NT2/D1 (cell line): ENCODE measurements at places on chromosomes 12 and 14.

DNA sequence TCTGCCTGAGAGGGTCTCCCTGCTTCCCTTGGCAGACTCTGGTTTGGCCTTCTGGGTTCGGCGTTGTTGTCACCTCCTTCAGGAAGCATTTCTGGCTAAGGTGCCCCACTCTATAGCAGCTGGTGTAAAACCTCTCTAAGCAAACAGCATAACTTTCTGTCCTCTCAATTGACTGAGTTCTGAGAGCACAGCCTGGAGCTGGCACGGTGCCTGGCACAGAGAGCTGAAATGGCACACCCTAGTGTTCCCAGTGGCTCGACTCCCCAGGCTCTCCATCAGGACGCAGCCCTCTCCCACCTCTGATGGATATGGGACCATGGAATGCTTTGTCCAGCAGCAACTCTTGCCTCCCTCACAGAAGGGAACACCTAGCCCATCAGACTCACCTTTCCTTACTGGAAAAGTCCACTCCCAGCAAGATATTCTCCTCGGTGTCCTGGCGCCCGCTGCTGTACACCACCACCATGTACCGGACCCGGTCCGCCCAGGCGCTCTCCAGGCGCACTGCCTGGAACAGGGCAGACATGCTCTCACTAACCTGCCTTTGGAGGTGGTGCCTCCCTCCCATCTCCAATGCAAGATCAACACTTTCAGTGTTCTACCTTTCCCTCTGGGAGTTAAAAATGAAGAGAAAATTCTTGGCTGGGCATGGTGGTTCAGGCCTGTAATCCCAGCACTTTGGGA, 40.6 kb downstream of the SSH1 start:
- DNase-seq: no peak

GRCh38 chr12:5889381-5890047, 55.5 kb downstream of the ANO2 start:
- DNase-seq: no peak

GRCh38 chr12:24361877-24362580, 412.6 kb upstream of the SOX5 start:
- DNase-seq: no peak

GRCh38 chr12:74665690-74666089, 128.1 kb downstream of the ATXN7L3B start:
- DNase-seq: no peak

- no peak for DNase-seq
Measured at GRCh38 chr12:68349220-68349621, 17.1 kb upstream of the MDM1 start.

DNA sequence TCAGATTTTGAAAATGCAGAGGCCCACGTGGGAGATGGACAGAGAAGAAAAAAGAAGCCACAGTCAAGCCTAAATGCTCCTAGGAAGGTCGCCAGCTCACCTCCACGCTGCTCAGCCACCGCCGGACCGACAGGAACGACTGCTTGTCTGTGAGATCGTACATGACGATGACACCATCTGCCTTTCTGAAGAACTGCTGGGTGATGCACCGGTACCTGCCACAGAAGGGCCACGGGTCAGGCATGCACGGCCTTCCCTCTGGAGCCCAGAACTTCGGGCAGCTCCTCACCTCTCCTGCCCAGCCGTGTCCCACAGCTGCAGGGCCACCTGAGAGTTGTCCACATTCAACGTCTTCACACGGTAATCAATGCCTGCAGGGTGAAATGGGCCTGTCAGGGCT, 125.6 kb downstream of the CRACR2A start:
- no peak for DNase-seq

GRCh38 chr14:55752580-55753390, 172.8 kb downstream of the KTN1 start:
- peak; percentile 72 for DNase-seq

DNA sequence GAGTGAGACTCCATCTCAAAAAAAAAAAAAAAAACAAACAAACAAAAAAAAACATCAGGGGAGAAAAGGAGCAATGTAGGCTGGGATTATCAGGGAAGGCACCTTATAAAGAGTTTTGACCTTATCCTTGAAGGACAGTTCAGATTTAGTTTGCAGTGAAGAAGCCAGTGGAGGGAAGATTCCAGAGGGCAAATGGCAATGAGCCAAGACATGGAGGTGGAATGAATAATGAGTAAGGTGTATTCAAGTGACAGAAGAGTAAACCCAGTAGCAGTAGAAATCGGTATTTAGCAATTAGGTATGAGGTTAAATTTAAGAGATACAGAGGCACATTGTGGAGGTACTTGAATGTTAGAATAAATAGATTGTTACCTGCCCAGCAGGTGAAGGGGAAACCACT, 2.2 kb upstream of the DUSP16 start:
- DNase-seq: no peak

GRCh38 chr12:12319451-12320183, 30.4 kb downstream of the MANSC1 start:
- peak; percentile 80 for DNase-seq

GRCh38 chr14:24840204-24840893, 206.4 kb upstream of the GZMB start:
- DNase-seq: peak; percentile 23

DNA sequence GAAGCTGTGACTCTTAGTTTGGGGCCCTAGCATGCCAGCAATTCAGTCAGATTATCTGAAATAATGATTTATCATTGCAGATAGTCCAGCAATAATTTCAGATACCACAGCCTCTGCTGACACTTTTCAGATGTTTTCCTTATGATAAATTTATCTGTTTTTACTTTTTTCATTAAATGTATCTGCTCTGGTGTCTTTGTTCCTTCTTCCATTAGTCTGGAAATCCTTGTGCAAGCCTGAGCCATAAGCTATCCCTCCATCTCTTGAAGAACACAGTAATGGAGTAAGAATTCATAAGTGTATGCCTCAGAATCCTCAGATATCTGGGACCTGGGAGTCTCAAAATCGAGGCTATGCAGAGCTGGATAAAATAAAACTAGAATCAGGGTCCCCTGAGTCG, 146.4 kb upstream of the KRR1 start:
- DNase-seq: no peak

- no peak for DNase-seq
Measured at GRCh38 chr14:72666610-72667009, 227.3 kb downstream of the DPF3 start.

GRCh38 chr12:4112290-4112689, 161.3 kb upstream of the CCND2 start:
- no peak for DNase-seq

DNA sequence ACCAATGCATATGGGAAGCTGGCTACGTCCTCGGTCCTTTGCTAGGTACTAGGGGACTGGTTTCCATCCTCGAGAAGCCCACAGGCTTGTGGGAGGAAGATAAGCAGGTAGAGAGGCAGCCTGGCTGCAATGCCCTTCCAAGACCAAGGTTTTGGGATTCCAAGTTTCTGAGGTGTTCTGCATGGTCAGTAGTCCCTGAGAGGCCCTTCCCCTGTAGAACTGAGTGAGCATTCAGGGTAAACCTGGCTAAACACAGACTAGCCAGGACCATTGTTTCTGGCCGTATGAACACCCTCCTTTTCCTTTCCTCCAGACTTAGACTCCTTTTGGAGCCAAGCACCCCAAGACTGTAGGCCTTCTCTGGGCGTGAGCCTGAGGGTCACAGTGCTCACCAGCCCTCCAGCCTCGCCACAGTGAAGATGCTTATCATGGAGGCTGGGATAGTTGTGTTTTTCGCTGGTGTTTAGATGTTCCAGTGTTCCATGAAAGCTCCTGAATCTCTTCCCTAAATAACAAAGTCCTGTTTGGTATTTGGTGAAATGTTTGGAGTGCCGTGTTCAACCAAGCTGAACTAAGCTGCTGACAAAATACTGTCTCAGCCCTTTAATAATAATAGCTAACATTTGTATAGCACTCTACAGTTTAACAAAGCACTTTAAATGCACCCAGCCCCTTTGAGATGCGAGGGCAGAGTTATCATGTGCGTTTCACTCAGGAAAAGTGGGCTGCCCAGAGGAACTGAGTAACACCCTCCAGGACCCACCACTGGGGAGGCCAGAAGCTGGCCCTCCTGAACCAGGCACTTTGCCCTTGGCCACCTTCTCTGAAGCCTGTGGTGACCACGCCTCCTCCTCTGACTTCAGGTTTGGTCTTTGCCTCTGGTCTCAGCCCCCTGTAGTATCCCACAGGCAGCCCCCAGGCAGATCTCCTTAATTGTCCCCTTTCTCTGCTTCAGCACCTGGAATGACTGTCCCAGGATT, 284.5 kb downstream of the CACNA1C start:
- DNase-seq: no peak

DNA sequence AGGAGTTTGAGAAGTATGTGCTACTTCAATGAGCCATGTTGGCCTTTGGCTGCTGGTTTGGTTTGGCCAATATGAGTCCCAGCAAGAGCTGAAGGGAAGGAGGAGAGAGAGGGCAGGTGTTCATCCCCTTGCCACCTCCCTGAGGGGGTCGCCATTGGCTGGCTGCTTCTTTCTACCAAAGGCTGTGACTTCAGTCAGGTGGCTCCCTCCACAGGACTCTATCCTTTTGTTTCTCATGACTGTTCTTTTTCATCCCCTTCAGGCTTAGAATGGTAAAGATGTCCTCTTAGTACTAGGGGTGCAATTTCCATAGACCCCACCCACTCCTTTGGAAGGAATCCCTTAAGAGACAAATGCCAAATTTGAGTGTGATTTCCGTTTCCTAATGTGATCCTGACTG, 31.2 kb upstream of the OTOGL start:
- DNase-seq: peak; percentile 8

GRCh38 chr14:91383439-91383838, 34.2 kb downstream of the CCDC88C start:
- no peak for DNase-seq

GRCh38 chr14:64566651-64567122, 16.9 kb downstream of the PPP1R36 start:
- no peak for DNase-seq

- DNase-seq: no peak
Measured at GRCh38 chr14:66238969-66239368, 247.2 kb upstream of the CCDC196 start.

GRCh38 chr14:35043046-35043445, 3.0 kb upstream of the FAM177A1 start:
- no peak for DNase-seq

GRCh38 chr12:57130941-57131340, 2.7 kb downstream of the LRP1 start:
- no peak for DNase-seq

- peak; percentile 42 for DNase-seq
Measured at GRCh38 chr12:70757830-70758493, 120.7 kb upstream of the PTPRB start.

GRCh38 chr12:6758506-6759095, 5.7 kb upstream of the MLF2 start:
- no peak for DNase-seq

GRCh38 chr14:50475460-50475859, 56.9 kb downstream of the MAP4K5 start:
- DNase-seq: no peak

- DNase-seq: no peak
Measured at GRCh38 chr12:89227774-89228173, 124.5 kb downstream of the DUSP6 start.

DNA sequence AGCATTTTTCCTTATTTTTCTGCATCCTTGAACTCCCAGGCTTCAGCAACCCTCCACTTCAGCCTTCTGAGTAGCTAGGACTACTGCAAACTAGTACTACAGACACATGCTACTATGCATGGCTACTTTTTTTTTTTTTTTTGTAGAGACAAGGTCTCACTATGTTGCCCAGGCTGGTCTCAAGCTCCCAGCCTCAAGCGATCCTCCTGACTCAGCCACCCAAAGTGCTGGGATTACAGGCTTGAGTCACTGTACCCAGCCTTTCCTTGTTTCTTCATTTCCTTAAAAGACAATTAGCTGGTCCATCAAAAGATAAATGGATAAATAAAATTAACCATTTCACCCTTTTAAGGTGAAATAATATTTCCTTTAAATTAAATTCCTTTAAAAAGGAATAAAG, 205.8 kb downstream of the SPTSSA start:
- no peak for DNase-seq

- no peak for DNase-seq
Measured at GRCh38 chr14:103225476-103225875, 102.2 kb downstream of the TNFAIP2 start.

GRCh38 chr12:57005980-57006808, at the start of gene ZBTB39:
Gene ZBTB39, minus strand, starts transcription at chr12:57006546. Its CDS starts 1,629 bp downstream, at chr12:57004917.
- peak; percentile 51 for DNase-seq

GRCh38 chr14:94054401-94054800, 26.6 kb downstream of the DDX24 start:
- DNase-seq: no peak

GRCh38 chr14:103735022-103735421, 19.4 kb downstream of the ZFYVE21 start:
- no peak for DNase-seq

DNA sequence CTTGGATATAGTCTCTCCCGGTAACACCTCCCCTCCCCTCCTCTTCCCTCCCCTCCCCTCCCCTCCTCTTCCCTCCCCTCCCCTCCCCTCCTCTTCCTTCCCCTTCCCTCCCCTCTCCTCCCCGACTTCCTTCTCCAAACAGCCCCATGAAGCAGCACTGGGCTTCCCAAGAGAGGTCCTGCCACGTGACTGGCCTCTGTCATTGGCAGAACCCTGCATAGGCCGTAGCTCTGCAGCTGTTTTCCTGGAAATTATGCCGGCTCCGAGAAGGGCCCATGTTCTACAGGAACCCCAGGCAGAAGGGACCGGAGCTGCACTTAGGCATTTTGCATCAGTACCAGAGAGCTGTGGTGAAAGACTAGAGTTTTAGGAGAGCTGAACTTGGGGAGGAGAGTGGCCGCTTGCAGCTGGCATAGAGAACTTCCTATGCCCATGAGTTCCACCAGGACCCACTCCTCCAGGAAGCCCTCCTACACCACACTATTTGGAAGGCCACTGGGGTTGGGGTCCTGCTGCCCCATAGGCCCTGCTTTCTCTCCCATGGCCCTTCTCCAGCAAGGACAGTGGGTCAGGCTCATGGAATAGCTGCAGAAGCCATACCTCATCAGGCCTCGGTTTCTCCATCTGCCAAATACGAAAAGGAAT, 5.1 kb upstream of the TNFAIP2 start:
- DNase-seq: no peak

GRCh38 chr12:31732926-31733548, 4.2 kb upstream of the AMN1 start:
- peak; percentile 95 for DNase-seq

DNA sequence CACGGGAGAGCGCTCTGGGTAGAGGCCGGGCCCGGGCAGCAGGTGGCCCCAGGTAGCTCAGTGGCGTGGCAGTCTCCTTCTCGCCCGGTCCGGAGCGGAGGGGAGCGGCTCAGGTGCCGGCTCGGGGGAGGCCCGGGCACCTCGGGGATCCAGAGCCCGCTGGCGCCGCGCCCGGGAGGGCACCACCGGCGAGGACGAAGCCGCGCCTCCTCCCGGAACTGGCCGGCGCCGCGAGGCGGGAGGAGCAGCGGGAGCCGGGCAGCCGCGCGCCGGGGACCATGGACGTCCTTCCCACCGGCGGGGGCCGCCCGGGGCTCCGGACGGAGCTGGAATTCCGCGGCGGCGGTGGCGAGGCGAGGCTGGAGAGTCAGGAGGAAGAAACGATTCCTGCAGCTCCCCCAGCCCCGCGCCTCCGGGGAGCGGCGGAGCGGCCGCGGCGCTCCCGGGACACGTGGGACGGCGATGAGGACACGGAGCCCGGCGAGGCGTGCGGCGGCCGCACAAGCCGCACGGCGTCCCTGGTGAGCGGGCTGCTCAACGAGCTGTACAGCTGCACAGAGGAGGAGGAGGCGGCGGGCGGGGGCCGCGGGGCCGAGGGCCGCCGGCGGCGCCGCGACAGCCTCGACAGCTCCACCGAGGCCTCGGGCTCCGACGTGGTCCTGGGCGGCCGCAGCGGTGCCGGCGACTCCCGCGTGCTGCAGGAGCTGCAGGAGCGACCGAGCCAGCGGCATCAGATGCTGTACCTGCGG, 21.5 kb upstream of the GNS start:
- no peak for DNase-seq
